ENCODE measurements at places on chromosomes 16 and 17.

- no peak for DNase-seq
Observed at GRCh38 chr16:65524231-65524630, 402.4 kb upstream of the CDH11 start.

GRCh38 chr17:42944211-42944610, 20.0 kb downstream of the AARSD1 start:
- DNase-seq = no peak

- no peak for DNase-seq
Observed at GRCh38 chr17:13746404-13746803, 144.7 kb upstream of the HS3ST3A1 start.

DNA sequence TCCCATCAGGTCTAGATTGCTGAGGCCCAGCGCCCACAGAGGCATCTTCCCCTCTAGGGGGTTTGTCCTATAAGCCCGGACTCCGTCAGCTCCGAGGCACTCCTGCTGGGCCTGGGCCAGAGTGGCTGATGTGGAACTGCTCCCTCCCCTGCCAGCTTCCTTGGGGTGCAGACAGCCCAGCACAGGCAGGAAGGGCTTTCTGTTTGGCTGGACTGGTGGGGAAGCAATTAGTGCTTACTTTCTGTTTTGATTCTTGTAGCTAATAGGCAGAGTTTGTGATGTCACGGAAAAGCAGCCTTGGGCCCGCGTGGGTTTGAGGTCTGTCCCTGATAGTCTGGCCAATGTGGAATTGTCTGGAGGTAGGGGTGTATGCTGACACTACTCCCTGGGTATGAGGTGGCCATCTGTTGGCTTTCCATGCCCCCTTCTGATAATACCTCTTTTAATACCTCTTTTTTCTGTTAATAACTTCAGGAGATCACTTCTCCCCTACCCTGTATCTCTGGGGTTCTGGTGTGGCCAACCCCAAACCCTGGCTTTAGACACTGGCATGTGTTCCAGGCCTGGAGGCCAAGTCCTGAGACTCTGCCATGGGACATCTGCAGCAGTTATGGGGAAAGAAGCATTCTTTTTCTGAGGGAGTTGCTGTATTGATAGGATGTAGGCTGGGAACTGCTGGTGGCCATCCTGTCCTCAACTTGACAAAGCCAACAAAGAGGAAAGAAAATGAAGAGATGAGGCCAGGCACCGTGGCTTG, 190.9 kb downstream of the RAB11FIP4 start:
- no peak for DNase-seq

DNA sequence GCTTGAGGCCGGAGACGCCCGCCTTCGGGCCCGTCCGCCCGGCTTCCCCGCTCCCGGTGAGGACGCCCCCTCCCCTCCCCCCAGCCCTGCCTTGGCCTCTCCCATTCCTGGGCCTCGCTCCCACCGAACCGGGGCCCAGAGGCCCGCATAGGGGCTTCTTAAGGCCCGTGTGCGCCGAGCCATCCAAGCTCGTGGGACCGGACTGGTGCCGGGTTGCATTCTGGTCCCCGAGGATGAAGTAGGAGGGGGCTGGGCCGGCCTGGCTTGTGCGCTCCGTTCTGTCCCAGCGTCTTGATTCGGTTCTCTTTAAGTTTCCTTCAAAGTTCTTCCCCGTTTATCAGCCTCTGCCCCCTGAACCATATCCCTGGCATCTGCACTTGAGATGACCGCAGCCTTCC, 488 bp downstream of the SENP3 start:
- no peak for DNase-seq

GRCh38 chr16:10880594-10881452, 3.8 kb downstream of the CIITA start:
- DNase-seq = no peak

GRCh38 chr17:17103160-17103559, 60.9 kb downstream of the MPRIP start:
- DNase-seq = no peak

GRCh38 chr16:66422366-66422765, 4.7 kb upstream of the BEAN1 start:
- no peak for DNase-seq

- DNase-seq = no peak
Observed at GRCh38 chr17:4852567-4853207, 19.5 kb downstream of the MINK1 start.

GRCh38 chr17:7174603-7175326, 4.4 kb downstream of the ASGR1 start:
- peak; percentile 46 for DNase-seq

- DNase-seq = peak; percentile 97
Observed at GRCh38 chr17:75516255-75516618, at the start of gene TSEN54. TSEN54 (plus strand) TSS chr17:75516528; CDS start chr17:75516561, 33 bp downstream.

GRCh38 chr17:57108671-57109392, 23.8 kb downstream of the AKAP1 start:
- DNase-seq = no peak

- DNase-seq = no peak
Observed at GRCh38 chr17:29291163-29291752, 2.7 kb downstream of the NUFIP2 start.

- DNase-seq = no peak
Observed at GRCh38 chr17:72421128-72422092, 300.6 kb downstream of the SOX9 start.

GRCh38 chr17:7478276-7479212, 887 bp downstream of the ZBTB4 start:
- peak; percentile 76 for DNase-seq

DNA sequence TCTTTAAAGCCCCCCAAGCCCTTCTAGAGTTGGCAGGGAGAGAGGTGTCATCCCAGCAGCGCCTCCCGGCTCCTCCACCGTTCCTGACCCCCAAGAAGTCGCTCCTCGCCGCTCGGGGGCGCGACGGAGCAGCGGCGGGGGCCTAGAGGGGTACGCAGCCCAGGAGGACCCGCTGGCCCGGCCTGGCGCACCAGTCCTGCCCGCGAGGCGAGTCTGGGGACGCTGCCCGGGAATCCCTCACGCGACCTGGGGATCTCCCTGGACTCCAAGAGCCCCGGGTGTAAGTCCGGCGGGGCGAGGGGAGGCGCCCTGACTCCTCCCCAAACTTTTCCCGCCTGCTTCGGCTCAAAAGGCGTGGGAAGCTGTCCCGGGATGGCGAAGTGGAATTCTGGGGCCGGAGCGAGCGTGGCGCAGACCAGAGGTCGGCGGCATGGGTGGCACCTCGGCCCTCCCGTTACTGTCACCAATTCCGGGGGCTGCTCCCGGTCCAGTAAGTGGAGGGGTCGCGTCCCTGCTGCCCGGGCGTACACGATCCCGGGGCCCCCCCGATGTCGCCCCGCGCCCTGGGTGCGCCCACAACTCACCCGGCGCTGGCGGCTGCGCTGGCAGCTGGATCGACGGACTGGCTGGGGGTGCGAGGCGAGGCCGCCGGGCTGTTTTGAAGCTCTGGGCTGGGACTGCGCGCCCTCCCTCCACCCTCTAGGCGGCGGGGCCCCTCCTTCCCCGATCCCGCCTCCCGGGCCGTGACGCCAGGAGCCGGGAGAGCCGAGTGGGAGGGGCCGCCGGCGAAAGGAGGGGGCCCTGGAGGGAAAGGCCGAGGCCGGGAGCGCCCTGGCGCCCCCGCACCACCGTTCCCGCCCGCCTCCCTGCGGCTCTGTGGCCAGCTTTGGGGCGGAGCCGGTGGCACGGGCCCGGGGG, at the start of gene EMP2:
TSS of gene EMP2 (minus strand) at position 634 of the 918 bp plus-strand sequence. CDS start 32,981 bp downstream, outside the sequence.
- peak; percentile 87 for DNase-seq

GRCh38 chr17:11353601-11354000, 112.6 kb downstream of the SHISA6 start:
- DNase-seq = no peak

GRCh38 chr16:25297151-25297787, 39.6 kb upstream of the ZKSCAN2 start:
- no peak for DNase-seq

DNA sequence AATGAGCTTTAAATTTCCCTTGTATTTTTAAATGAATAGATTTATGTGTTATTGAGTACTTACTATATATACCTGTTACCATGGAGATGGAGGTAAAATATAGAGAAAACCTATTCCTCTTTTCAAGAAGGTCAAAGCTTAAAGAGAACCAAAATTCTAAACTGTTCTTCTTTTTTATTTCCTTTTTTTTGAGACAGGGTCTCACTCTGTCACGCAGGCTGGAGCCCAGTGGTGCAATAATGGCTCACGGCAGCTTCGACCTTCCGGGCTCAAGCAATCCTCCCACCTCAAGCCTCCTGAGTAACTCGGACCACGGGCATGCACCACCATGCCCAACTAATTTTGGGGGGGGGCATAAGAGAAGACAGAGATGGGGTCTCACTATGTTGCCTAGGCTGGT, 25.0 kb upstream of the TMEM97 start:
- DNase-seq = no peak

Data from ecto neural progenitor cell (in vitro differentiated cells).